ENCODE measurements at places on chromosomes 5 and 9.

GRCh38 chr9:130433168-130433946 lies 11.4 kb upstream of the ASS1 start:
- DNase-seq: peak; percentile 58

DNA sequence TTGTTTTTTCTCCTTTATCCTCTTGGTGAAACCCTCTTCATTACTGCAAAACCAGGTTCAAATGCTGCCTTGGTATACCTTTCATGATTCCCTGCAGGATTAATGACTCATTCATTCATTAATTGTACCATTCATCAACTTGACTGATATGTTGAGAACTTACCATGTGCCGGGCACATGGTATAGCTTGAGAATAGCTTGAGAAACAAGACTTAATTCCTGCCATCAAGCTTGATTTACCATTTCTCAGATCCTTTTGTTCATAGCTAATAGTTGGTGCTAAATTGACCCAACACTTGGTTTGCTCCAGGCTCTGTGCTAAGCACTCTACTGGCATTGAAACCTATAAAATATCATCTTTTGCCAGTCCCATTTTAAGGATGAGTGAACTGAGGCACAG lies 165.7 kb downstream of the YIPF5 start:
- no peak for DNase-seq

GRCh38 chr9:93635186-93636107 lies 59.1 kb downstream of the PHF2 start:
- no peak for DNase-seq

DNA sequence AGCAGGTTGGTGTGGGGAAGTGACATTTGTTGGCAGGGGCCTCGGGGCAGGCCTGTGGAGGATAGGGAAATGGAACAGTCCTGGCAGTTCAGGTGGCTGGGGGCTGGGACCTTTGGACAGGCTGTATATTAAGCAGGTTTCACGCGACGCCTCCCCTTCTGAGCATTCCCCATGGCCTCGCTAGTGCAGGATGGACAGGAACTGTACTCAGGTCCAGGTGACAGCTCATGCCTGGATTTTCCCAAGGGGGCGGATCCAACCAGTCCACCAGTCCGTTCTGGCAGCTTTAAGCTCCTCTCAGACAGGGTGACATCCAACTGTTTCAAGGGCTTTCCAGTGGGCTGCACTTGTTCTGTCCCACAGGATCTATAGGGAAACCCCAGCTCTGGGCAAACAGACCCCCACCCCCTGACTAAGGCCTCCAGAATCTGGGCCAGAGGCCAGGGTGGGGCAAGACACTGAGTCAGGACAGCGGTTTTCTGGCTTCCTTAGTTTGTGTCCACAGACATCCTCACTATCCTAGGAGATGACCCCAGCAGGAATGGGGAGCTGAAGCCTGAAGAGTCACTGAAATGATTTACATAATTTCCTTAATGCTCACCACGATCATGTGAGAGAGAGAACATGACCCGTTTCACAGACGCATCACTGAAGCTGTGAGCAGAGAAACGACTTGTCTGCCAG lies 20.9 kb downstream of the CSF2 start:
- DNase-seq: peak; percentile 98

DNA sequence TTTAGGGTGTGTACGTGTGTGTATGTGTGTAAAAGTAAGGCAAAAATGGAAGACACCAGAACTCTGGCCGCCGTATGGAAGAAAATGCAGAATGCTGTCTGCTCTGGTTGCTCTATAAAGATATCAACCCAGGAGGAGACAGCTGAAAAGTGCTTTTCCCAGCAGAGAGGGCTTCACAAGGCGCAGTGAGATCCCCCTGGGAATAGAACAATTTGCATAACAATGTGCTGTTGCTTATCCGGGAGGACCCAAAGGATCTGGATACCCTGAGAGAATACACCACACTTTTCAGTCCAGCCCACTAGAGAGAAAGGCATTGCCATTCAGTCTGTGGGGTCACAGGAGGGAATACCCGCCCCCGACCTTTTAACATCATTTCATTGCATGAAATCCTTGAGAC lies 230.6 kb downstream of the EBF1 start:
- DNase-seq: no peak

GRCh38 chr9:98570663-98571440 lies 137.9 kb downstream of the GABBR2 start:
- no peak for DNase-seq

DNA sequence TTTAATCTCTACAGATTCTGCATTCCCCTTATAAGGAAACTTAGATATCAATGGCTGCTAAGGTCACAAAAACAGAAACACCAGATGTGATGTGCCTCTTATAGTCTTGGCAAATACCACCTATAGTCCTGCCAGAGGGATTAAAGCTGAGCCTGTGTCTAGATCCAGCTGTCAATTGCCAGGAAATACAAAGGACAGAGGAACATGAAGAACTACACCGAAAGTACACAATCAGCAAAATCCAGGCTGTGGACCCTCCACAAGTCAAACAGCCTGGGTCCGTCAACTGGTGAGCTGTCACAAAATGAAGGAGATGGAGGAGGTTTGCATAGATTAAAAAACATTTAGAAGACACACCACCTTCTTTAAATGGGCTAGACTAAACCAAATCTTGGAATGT lies 85.4 kb downstream of the KLF4 start:
- no peak for DNase-seq

DNA sequence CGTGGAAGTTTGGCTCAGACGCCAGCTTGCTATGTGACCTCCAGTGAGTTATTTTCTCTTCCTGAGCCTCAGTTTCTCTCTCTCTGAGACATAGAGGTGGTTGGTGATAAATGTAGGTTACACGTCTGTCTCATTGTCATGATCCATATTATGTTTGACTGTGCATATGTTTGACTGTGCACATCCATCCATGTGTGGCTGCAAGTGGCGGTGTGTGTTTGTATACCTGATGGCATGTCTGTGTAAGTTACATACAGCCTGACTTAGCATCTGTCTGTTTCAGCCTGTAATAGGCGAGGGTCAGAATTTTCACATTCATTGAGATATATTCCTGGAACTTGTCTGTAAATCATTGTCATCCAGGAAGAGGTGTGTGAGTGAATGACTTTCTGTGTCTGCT lies 3.3 kb downstream of the SPARC start:
- DNase-seq: no peak

DNA sequence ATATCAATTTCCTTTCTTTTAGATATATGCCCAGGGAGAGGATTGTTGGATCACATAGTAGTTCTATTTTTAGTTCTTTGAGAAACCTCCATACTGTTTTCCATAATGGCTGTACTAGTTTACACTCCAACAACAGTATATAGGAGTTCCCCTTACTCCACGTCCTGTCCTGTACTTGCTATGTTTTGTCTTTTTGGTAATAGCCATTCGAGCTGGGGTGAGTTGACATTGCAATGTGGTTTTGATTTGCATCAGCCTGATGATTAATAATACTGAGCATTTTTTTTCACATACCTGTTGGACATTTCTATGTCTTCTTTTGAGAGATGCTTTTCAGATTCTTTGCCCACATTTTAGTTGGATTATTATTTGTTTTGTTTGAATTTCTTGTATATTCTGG lies 445.9 kb downstream of the NTRK2 start:
- no peak for DNase-seq

DNA sequence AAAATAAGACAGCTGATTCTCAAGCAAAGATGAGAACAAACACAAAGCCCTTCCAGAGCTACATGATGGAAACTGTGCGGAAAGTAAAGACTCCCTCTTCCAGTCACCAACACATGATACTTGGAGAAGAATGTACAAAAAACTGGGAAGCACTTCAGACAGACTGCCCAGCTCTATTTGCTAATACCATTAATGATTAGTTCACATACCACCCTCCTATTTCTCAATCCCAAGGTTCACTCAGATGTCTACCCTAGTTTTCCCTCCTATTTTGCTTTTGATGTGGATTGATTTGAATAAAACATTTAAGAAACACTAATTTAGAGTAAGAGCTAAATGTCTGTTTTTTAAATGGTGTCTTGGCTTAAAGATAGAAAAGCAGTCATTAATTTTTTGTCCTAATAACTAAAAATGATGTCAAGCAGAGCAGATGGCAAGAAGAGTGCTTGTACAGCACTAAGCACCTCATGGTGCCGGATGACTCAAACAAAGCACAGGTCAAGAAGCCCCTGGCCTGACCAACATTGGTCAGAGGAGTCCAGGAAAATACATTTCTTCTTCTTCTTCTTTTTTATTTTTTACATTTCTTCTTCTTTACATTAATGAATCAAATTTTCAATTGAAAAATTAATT lies 639.4 kb downstream of the PDE4D start:
- DNase-seq: no peak

GRCh38 chr5:160183075-160183474 lies 46.2 kb upstream of the FABP6 start:
- peak; percentile 40 for DNase-seq

- DNase-seq: peak; percentile 33
These were observed 227.7 kb downstream of the SMARCA2 start for GRCh38 chr9:2242831-2243330.

- DNase-seq: no peak
These were observed 39.6 kb downstream of the RGS3 start for GRCh38 chr9:113503131-113503541.

DNA sequence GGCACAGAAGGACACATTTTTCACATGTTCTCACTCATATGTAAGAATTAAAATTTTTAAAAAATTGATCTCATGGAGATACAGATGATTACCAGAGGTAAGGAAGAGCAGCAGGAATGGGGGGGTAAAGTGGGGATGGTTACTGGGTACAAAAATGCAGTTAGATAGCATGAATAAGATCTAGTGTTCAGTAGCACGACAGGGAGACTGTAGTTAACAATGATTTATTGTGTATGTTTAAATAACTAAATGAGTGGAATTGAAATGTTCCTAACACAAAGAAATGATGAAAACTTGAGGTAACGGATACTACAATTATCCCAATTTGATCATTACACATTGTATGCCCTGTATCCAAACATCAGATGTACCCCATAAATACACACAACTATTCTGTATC lies 15.2 kb upstream of the TGFBI start:
- DNase-seq: no peak

DNA sequence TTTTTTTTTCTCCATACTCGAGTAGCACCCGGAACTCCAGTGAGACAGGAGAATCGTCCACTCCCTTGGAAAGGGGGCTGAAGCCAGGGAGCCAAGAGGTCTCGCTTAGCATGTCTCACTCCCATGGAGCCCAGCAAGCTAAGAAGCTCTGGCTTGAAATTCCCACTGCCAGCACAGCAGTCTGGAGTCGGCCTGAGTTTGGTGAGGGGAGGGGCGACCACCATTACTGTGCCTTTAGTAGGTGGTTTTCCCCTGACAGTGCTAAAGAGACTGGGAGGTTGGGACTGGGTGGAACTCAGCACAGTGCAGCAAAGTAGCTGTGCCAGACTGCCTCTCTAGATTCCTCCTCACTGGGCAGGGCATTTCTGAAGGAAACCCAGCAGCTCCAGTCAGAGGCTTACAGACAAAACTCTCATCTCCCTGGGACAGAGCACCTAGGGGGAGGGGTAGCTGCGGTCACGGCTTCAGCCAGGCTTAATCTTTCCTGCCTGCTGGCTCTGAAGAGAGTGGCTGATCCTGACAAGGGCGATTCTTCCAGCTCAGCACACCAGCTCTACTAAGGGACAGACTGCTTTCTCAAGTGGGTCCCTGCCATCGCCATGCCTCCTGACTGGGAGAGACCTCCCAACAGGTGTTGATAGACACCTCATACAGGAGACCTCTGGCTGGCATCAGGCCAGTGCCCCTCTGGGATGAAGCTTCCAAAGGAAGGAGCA lies 414.5 kb upstream of the ZNF608 start:
- peak; percentile 10 for DNase-seq

- DNase-seq: no peak
These were observed 58.6 kb upstream of the IL6ST start for GRCh38 chr5:56053363-56053762.

DNA sequence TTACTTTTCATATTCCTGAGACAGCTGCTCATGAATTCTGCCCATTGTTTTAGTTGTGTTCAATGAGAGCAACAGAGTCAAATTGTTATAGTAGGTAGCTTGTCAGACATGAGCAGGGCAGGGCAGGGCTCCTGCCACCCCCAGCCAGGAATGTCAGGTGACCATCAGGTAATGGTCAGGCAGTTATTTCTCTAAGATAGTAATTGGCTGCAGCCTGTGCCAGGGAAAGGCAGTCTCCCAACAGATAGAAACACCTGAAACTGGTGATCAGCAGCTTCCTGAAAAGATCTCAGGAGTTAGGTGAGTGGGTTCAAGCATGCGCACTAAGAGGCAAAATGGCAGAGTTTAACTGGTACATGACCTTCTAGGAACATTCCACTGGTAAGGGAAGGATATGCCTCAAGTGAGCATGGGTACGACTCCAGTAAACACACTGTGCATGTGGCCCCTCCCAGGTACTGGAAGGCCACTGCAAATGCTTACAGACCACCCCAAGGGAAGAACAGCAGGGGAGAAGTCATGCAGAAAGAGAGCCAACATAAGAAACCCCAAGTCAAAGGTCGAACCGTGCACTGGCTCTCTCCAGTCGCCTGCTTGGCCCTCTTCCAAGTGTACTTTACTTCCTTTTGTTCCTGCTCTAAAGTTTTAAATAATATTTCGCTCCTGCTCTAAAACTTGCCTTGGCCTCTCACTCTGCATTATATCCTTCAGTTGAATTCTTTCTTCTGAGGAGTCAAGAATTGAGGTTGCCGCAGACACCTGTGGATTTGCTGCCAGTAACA lies 25.1 kb downstream of the CARTPT start:
- DNase-seq: no peak

GRCh38 chr9:92098638-92099037 lies 16.6 kb downstream of the SPTLC1 start:
- no peak for DNase-seq

- peak; percentile 4 for DNase-seq
These were observed 157.9 kb downstream of the ALDH1A1 start for GRCh38 chr9:72794946-72795345.

GRCh38 chr9:107404736-107405135 lies 84.8 kb downstream of the KLF4 start:
- no peak for DNase-seq

GRCh38 chr9:33415501-33416038 lies 13.2 kb upstream of the AQP7 start:
- peak; percentile 46 for DNase-seq

- no peak for DNase-seq
These were observed 327.5 kb downstream of the CAAP1 start for GRCh38 chr9:26565118-26565517.

DNA sequence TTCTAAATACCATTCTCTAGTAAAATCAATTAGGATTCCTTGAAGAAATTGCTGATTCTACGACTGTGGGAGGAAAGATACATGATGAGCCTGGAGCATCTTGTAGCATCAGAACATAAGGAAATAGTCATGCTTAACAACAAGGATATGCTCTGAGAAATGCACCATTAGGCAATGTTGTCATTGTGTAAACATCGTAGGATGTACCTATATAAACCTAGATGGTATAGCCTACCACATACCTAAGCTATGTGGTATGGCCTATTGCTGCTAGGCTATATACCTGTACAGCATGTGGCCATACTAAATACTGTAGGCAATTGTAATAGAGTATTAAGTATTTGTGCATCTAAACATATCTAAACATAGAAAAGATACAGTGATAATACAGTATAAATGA lies 77.4 kb upstream of the VCAN start:
- DNase-seq: no peak

GRCh38 chr5:67404256-67405100 lies 207.9 kb upstream of the CD180 start:
- peak; percentile 4 for DNase-seq

GRCh38 chr5:175823731-175824525 lies 47.5 kb upstream of the CPLX2 start:
- DNase-seq: no peak

GRCh38 chr5:149857499-149857898 lies 87.1 kb downstream of the PDE6A start:
- DNase-seq: peak; percentile 31
